ENCODE measurements at places on chromosomes 2 and 18.
A peak's percentile ranks its signal among the peaks of the same experiment; 100 is the strongest.

GRCh38 chr18:62766266-62766665 lies 50.9 kb downstream of the PHLPP1 start:
- no peak for DNase-seq

DNA sequence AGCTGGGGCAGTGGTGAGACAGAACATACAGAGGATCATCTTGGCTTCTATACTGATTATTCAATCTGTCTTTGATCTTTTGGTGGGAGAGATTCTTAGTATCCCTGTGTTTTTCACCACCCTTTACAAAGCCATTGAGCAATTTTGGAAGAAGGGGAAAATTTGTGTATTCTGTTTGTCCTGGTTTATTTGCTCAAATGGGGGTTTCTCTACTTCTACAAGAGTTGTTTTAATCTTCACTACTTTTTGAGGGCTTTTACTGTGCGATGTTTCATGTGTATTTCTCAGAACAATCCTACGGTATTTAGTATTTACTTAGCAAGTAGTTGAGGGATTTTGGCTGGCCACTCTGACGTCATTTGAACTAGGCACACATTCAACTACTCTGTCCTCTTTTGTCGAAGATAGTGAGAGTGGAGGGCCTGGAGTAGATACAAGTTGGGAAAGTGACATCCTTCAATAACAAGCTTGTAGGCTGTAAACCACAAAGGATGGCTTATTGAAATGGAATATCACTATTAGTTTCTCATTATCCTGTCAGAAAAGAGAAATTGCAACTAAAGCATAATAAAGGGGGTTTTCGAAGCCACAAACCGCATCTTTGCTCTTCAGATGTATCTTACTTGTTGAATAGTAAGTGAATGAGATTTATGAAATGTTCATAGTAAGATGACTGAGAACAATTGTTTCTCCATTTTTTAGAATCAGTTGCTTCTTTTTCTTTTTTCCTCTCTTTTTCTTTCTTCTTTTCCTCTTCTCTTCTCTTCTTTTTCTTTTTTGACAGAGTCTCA lies 24.8 kb downstream of the FMNL2 start:
- DNase-seq, result no peak

GRCh38 chr2:181438261-181438660 lies 18.9 kb upstream of the ITGA4 start:
- peak; percentile 18 for DNase-seq

- no peak for DNase-seq
These were observed 182.8 kb downstream of the ST6GAL2 start for GRCh38 chr2:106703161-106703560.

Measured in MCF 10A (cell line).